Pancreas (tissue), 10 donors: ENCODE measurements at places on chromosomes 6 and 20. TPM values are rescaled to one million over a fixed set of nuclear protein-coding genes. Genes with fewer than 3 reads are reported as not detected.

GRCh38 chr6:39530201-39530759, 194.9 kb downstream of the KIF6 start:
- H3K4me3 ChIP-seq: no peak overlapping the region
- DNase-seq: no peak
- H3K27ac ChIP-seq: no peak overlapping the region
- no peaks in the 10 kb centered on the region for H3K4me1 ChIP-seq

GRCh38 chr20:62635852-62636251, 6.5 kb upstream of the SLCO4A1 start:
- H3K4me3 ChIP-seq: no peak overlapping the region
- DNase-seq: peak; percentile 29
- H3K36me3 ChIP-seq: no peaks in the 10 kb centered on the region
- H3K4me1 ChIP-seq: no peaks in the 10 kb centered on the region
- H3K27me3 ChIP-seq: no peaks in the 10 kb centered on the region

DNA sequence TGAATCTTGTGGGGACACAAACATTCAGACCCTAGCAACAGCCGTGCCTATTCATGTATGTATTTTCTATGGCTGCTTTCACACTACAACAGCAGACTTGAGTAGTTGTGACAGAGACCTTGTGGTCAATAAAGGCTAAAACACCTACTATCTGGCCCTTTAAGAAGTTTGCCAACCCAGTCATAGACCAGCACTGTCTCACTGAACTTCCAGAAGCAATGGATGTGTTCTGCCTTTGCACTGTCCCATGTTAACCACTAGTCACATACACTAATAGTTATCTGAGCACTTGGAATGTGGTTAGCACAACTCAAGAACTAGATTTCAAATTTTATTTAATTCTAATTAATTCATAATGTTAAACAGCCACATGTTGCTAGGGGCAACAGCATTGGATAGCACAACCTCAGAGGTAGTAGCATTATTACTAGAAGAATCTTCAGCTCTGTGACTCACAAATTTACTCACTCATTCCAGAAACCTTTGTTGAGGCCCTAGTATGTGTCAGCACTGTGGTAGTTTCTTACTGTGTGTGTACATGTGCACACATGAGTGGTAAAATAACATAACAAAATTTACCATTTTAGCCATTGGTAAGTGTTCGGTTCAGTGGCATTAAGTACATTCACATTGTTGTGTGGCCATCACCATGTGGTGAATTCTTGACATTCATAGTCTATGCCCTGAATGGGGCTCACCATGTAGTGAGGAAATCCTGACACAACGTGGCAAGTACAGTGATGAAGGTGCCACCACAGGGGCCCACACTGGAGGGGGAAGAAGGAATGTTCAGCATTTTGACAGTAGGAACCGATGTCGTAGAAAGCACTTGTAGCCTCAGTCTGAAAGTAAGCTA, 107.3 kb downstream of the CEP57L1 start:
- no peak overlapping the region for H3K4me3 ChIP-seq
- no peaks in the 10 kb centered on the region for H3K27me3 ChIP-seq
- no peak overlapping the region for H3K27ac ChIP-seq
- H3K36me3 ChIP-seq: no peaks in the 10 kb centered on the region
- peaks cover 2% of the 10 kb centered on the region for H3K4me1 ChIP-seq
- DNase-seq: no peak

DNA sequence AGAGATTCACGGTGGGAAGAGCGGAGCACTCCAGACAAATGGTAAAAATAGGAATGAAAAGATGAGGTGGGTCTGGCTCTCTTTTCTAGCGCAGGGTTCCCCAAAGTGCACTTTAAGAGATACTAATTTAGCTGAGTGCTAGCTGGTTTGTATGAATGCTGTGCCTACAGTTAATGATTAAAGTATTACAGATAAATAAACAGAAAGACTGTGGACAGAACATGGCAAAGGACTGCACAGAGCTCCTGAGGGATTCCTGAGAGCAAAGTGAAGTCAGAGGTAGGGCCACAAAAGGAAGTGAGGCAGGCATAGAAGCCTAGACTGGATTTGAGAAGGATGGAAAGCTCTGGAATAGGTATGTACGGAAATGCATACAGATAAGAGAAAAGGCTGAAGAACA, 114.5 kb downstream of the INSM1 start:
- no peaks in the 10 kb centered on the region for H3K36me3 ChIP-seq
- H3K27ac ChIP-seq: no peak overlapping the region
- no peak overlapping the region for H3K4me3 ChIP-seq

DNA sequence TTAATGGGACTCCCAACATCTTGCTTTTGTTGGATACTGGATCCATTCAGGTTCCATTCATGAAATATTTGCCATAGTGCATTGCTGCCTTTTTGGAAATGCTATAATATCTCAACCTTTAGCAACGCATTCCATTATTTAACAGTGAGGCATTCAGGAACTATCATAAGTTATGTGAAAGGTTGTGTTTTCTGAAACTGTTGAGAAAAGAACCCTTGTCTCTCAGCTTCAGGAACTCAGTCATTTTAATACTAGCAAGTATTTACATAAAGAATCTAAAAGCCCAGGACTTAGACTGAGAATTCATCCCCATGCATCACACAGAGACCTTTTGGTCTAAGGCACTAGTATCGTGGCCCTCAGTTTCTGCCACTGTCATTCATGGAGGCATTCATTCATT, 24.9 kb upstream of the SASH1 start:
- no peaks in the 10 kb centered on the region for H3K27me3 ChIP-seq
- no peak overlapping the region for H3K27ac ChIP-seq
- no peak overlapping the region for H3K4me3 ChIP-seq

DNA sequence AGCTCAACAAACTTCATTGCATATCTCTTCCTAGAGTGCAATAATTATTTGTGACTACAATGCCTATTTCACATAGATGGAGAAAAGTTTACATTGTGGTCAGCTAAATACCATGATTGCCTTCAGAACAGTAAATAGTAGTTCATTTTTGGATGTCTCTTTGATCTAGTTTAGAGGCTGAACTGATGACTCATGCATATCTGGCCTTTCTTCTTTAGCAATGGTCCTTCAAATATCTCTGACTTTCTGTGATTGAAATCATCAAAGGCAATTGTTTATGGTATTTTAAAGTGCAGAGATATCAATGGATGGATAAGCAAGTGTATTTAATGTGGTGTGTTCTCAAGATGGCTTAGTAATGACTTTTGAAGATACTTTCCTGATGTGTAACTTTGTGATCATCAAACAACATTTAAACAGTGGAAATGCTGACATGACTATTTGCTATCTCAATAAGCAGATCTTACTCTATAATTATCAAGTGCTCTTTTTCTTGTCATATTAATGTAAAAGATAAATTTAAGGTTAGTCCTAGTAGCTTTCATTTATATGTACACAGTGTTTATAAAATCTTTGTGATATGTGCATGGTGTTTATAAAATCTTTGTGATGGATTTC, 523.7 kb upstream of the SLC35B3 start:
- no peaks in the 10 kb centered on the region for H3K4me1 ChIP-seq
- no peak for DNase-seq
- no peak overlapping the region for H3K4me3 ChIP-seq
- H3K36me3 ChIP-seq: no peaks in the 10 kb centered on the region
- H3K27ac ChIP-seq: no peak overlapping the region
- H3K27me3 ChIP-seq: no peaks in the 10 kb centered on the region

- no peak overlapping the region for H3K27ac ChIP-seq
- no peak for DNase-seq
These were observed 64.4 kb downstream of the SULF2 start for GRCh38 chr20:47720636-47721427.

- H3K27ac ChIP-seq: no peak overlapping the region
- no peaks in the 10 kb centered on the region for H3K4me1 ChIP-seq
- H3K4me3 ChIP-seq: no peak overlapping the region
- no peaks in the 10 kb centered on the region for H3K27me3 ChIP-seq
- no peak for DNase-seq
- no peaks in the 10 kb centered on the region for H3K36me3 ChIP-seq
These were observed 98.0 kb upstream of the TMEM30A start for GRCh38 chr6:75382634-75382900.

DNA sequence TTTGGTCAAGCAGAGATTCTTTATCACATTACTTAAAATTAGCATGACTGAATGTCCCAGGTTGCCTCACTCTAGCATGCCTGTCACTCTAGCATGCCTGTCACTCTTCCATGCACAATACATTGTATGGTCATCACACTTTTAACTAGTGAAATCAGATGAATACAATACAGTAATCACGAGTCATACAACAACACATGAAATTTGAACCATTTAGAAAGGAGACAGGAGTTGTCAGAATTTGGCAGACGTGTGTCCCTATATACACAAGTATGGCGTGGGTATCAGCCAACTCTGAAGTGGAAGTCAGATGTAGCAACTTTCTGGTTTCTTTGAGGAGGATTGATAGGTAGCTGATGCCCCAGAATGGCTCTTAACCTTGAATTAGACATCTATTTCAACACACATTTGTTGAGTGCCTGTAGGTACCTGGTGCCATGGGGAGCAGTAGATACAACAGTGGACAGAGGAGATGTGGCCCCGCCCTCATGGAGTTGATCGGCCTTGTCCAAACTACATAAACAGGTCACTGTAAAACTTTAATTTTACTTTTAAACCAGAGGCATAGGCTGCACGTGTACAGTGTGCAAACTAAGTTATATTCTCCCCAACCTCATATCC, 116.1 kb upstream of the TIAM2 start:
- no peaks in the 10 kb centered on the region for H3K27me3 ChIP-seq
- H3K4me1 ChIP-seq: no peaks in the 10 kb centered on the region
- no peak for DNase-seq
- no peak overlapping the region for H3K27ac ChIP-seq
- no peak overlapping the region for H3K4me3 ChIP-seq

DNA sequence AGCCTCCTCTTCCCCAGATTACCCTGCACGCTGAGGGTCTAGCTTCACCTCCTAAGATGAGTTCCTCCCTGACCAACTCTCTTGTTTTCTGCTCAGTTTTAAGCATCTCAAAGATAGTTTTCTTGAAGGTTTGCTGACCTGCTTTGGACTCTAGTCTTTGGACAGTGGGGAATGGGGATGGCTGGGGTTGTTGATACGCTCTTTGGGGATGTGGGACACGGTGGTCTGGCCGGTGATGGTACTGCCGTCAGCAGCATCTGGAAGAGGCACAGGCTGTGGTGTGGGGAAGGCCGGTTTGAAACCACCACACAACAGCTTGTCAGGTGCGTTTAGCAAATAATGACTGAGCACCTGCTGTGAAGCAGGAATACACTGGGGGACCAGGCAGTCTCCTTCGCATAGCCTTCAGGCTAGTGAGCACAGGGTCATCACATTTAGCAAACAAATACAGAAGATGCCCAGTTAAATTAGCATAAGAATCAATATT, 94.1 kb downstream of the TMEM242 start:
- H3K4me3 ChIP-seq: no peak overlapping the region
- no peaks in the 10 kb centered on the region for H3K36me3 ChIP-seq
- no peaks in the 10 kb centered on the region for H3K27me3 ChIP-seq
- no peaks in the 10 kb centered on the region for H3K4me1 ChIP-seq

DNA sequence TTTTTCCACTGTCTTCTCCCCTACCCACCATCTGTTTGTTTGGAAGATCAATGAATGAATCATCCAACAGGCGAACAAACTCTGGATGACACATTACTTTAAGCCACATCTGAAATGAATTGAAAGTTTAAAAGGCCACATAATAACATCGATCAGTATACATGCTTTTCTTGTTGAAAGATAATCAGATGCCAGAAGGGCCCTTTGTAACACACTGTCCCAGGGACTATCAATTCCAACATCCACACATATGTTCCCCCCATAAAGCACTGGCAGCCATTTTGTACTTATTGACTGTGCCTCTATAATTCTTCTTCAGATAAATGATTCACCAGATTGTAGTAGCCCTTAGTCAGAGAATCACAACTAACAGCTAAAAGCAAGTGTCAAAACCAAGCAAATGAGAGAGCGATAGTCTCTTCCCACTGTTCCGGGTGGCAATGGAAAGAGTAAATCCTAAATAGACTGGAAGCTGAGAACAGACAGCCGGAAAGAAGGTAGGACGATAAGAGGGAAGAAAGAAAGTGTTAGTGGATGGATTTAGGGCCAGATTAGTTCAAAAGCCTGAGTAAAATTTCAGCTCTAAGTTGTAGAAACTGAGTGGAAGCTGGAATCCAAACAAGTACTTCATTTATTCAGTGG, 184.9 kb upstream of the TENT5A start:
- no peaks in the 10 kb centered on the region for H3K27me3 ChIP-seq
- H3K4me1 ChIP-seq: peaks cover 35% of the 10 kb centered on the region
- DNase-seq: no peak
- H3K27ac ChIP-seq: peak overlapping the region; percentile 72

GRCh38 chr6:166237617-166238016, 70.0 kb upstream of the TBXT start:
- H3K36me3 ChIP-seq: no peaks in the 10 kb centered on the region
- no peak overlapping the region for H3K27ac ChIP-seq
- H3K4me1 ChIP-seq: no peaks in the 10 kb centered on the region
- no peak overlapping the region for H3K4me3 ChIP-seq

DNA sequence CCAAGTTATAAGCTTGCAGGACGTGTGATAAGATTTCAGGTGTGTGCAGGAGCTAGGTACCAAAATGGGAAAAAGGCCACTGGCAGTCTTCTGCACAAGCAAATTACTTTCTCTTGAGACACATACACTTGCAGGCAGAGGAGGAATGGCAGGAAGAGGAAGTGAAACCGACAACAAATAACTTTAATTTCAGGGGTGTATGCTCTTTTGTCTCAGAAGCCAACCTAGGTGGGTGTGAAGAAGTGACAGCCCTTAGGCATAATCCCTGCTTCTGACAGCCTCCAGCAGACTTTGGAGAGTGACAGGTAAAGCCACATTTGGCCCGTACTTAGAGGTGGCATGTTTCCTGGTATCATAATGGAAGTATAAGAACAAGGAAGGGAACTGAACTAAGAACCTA, 118.8 kb upstream of the TRAF3IP2 start:
- DNase-seq: no peak
- H3K4me1 ChIP-seq: no peaks in the 10 kb centered on the region
- no peak overlapping the region for H3K4me3 ChIP-seq
- H3K27ac ChIP-seq: no peak overlapping the region

DNA sequence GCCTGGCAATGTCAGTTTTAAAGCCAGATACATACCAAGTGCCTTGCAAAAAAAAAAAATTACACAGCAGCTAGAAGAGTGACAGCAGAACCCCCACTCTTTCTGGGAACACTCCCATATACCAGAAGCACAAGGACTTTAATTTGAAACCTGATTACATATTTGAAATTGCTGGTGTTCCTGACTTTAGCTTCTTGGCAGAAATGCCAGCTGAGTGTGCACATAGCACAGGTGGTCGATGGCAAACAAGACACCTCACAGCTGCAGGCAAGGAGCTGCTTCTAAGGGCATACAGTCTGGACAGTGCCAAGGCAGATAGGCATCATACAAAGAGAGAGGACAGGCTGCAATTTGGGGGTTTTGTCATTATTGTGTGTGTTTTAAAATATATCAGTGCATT, 150.7 kb upstream of the SGK1 start:
- H3K4me3 ChIP-seq: no peak overlapping the region
- no peaks in the 10 kb centered on the region for H3K36me3 ChIP-seq
- H3K4me1 ChIP-seq: peaks cover 40% of the 10 kb centered on the region
- no peaks in the 10 kb centered on the region for H3K27me3 ChIP-seq
- peak overlapping the region; percentile 33 for H3K27ac ChIP-seq
- DNase-seq: peak; percentile 24

- no peak for DNase-seq
- no peaks in the 10 kb centered on the region for H3K36me3 ChIP-seq
- H3K27me3 ChIP-seq: no peaks in the 10 kb centered on the region
- no peak overlapping the region for H3K27ac ChIP-seq
These were observed 403.0 kb downstream of the CD83 start for GRCh38 chr6:14520536-14520935.

The CCN6 gene
- total RNA-seq: not detected

The C6orf15 gene
- not detected for total RNA-seq

The SLC22A2 gene
- total RNA-seq: not detected

The ZC2HC1B gene
- total RNA-seq: not detected

The IL17F gene
- not detected for total RNA-seq

The BPIFB4 gene
- total RNA-seq: not detected

The PBOV1 gene
- not detected for total RNA-seq

The PRR18 gene
- 0.61 TPM for total RNA-seq

The SIM1 gene
- 6.0 TPM for total RNA-seq

The KCNS1 gene
- total RNA-seq: 1.3 TPM
